ENCODE measurements at places on chromosomes 1 and 21.

DNA sequence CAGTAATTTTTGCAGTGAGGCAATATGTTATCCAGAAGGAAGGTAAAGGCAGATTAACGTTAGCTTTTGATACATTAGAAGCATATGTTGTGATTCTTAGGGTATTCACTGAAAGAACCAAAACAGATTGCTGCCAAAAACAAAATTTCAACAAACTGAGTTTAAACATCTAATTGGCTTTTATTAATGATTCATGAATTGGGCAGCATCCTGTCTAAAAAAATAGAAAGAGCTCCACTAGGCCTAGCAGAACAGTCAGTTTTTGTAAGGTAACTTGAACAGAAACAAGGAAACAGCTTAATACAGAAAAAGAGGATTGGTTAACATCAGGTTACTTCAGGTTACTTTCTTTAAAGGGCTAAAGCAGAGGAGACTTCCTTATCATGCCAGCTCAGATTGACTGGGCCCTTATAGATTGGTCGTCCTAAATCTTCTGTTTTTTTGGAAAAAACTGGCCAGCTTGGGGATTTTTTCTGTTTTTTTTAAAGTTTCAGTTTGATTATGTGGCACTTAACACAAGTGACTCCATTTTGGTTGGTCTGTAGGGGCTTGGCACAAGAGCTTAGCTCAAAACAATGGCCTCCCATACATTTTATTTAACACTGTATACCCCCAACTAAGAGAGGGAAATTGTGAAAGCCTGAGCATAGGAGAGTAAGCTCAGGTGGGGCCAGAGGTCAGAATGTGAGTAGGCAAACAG lies 36.8 kb upstream of the GALNT2 start:
- no peak for DNase-seq

DNA sequence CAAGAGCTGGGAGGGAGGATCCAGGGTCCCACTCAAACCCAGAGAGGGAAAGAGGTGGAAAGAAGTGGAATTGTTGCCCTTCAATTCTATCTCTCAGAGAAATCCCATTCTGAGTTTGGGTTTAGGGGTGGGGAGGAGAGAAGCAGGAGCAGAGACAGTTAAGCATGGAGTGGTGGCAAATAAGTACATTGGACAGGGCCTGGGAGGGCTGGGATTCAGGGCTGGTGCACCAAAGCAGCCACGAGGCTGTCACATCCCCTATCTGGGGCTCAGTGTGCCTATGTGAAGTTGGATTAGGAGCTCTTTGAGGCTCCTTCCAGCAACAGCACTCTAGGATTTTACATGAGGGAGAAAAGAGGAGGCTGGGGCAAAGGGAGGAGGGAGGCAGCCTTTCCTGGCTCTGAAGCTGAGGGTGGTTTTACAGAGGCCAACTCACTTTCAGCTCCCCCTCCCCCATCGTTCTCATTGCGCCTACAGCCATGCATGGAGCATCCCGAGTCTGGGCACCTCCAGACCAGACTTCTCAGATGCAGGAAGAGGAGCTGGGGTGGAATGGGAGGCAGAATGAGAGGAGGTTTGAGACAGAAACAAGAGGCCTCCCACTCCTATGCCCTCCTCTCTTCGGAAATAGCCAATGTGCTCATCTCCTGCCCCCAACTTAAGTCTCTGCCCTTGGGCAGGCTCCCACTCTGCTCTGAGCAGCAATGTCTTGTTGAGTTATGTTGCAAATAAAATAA lies 3.0 kb upstream of the SYT6 start:
- DNase-seq: no peak

DNA sequence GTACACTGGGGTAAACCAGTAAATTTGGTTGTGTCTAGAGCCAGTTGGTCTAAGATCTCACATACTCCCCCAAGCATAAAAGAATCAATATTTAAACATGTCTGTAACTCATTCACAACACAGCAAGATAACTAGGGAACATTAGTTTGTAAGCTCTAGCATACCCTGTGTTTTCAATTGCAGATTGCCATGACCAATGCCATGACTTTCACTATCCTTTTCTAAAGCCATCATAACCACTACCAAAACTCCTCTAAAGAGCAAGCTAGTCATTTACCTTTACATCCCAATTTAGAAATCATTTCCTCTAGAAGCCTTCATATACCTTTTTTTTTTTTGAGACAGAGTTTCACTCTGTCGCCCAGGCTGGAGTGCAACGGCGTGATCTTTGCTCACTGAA lies 56.5 kb upstream of the PLA2G4A start:
- DNase-seq: no peak

DNA sequence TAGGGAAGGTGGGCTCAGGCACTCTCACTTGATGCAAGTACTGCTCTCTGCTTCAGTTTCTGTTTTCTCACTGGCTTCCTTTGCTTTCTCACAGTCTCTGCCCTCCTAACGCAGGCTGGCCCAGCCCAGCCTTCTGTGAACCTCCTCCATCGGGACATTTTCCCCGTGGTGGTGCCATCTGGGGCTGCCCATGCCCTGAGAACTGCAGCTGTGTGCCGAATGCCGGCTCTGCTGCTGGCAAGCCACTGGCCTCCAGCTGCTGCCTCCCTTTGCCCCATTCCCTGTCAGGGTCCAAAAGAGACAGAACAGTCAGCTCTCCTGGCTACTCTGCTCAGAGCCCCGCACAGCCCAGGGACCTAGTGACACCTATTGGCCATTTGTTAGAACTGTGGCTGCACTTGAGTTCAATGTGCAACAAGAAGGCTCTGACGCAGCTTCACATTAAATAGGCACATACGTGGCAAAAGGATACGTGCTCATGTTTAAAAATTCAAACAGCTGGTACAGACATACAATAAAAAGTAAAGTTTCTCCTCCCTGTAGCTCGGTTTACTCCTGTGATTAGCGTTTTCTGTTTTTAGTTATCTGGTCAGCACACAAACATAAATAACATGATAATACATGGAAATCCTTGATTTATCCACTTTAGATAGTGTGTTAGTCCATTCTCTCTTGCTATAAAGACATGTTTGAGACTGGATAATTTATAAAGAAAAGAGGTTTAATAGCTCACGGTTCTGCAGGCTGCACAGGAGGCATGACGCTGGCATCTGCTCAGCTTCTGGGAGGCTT lies 46.6 kb downstream of the FCRL5 start:
- DNase-seq: peak; percentile 14

- no peak for DNase-seq
Measured at GRCh38 chr1:33791251-33791650, 72.6 kb upstream of the HMGB4 start.

DNA sequence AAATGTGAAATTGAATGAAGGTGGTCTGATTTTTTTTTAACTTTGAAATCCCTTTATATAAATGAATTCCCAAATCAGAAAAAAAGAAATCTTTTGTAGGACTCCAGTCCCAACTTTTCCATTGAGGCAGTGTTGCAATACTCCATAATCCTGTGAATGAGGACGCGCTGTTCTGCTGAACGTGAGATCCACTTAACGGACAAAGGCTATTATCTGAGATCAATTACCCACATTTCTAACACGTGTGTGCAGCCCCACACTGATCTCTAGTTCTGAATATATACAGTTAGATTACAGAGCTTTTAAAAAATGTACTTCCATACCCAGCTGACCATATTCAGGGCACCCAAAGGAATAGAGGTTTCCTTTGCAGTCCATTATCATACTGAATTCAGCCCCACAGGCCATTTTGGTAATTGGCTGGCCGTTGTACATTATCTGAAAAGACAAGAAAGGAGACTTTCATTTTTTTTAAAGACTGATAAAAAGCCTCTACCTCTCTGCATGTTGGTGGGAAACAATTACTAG lies 19.0 kb downstream of the RCC2 start:
- no peak for DNase-seq

GRCh38 chr21:16928439-16928838 lies 584.4 kb upstream of the CXADR start:
- no peak for DNase-seq

DNA sequence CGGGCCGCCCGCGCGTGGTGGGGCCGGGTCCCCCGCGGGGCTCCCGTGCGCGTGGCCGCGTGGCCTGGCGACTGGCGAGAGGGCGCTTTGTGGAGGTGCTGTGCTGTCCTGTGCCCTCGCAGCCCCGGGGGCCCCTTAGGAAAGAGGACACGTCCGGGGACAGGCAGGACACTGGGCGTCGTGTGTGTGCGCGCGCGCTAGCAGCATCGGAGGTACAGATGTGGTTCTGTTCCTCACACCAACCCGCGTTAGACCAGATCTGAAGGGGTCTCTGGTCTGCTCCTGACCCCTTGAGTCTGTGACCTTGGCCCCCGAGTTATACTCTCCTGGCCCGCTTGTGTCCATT lies 489 bp downstream of the ACTN2 start:
- no peak for DNase-seq

- no peak for DNase-seq
Measured at GRCh38 chr1:86992861-86993260, 78.4 kb downstream of the HS2ST1 start.

DNA sequence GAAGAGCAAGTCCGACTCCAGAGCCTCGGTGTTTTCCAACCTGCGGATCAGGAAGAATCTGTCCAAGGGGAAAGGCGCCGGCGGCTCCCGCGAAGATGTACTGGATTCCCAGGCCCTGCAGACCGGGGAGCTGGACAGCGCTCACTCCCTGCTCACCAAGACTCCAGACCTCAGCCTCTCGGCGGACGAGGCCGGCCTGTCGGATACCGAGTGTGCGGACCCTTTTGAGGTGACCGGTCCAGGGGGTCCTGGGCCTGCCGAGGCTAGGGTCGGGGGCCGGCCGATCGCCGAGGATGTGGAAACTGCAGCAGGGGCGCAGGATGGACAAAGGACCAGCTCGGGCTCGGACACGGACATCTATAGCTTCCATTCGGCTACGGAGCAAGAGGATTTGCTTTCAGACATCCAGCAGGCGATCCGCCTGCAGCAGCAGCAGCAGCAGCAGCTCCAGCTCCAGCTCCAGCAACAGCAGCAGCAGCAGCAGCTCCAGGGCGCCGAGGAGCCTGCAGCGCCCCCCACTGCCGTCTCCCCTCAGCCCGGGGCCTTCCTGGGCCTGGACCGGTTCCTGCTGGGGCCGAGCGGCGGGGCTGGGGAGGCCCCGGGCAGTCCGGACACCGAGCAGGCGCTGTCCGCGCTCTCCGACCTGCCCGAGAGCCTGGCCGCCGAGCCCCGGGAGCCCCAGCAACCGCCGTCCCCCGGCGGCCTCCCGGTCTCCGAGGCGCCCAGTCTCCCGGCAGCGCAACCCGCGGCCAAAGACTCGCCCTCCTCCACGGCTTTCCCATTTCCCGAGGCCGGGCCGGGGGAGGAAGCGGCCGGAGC lies 827 bp downstream of the FMN2 start:
- no peak for DNase-seq
